Kidney (tissue), 22 donors: ENCODE measurements at places on chromosomes 2 and 18. TPM values are rescaled to one million over a fixed set of nuclear protein-coding genes. Genes with fewer than 3 reads are reported as not detected.

GALNT1 gene
- polyA plus RNA-seq: 11.8 TPM

NCL gene
- polyA plus RNA-seq: 191 TPM

ADCYAP1 gene
- polyA plus RNA-seq: 1.8 TPM

SERPINB12 gene
- polyA plus RNA-seq: not detected

CASP10 gene
- 4.5 TPM for polyA plus RNA-seq

ATP6V1B1 gene
- 400 TPM for polyA plus RNA-seq

TEX44 gene
- polyA plus RNA-seq: not detected

DNA sequence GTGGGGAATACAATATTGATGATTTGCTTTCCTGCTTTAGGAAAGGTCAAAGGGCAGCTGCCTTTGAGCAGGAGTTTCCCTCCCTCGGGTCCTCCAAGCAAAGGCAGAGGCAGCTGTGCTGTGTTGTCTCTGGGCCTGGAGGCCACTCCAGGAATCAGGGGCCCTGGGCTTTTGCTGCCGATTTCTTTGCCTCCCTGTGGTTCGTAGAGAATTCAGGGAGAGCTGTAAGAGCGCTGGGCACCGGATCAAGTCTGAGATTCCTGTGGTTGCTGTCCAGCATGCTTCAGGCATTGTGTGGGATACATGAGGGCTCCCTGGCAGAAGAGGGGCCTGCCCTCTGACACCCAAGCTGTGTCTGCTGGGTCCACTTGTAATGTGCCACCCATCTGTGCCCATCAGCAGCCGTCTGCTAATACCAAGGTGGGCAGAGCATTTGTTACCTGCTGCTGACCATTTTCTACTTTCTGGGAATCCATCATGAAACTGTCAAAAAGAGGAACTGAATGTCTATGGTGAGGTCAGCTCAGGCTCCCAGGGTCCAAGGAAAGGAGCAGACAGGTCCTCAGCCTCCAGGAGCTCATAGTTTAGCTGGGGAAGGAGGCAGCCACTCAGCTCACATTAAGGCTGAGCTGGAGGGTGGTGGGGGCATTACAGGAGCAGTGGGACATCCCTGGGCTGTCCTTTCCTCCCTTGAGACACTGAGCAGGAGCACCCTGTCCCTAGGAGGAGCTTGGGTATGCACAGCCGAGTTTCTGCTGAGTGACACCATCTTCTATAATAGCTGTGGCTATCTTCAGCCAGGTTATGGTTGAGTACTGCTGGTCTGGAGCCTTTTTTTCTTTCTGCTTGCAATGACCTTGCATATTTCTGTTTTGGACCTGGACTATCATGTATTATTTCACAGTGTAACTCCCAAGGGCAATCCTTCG is 68.5 kb downstream of the CTIF start:
- DNase-seq: peak; percentile 57

- no peak for DNase-seq
These were observed 32.5 kb downstream of the METTL4 start for GRCh38 chr18:2538844-2539243.

DNA sequence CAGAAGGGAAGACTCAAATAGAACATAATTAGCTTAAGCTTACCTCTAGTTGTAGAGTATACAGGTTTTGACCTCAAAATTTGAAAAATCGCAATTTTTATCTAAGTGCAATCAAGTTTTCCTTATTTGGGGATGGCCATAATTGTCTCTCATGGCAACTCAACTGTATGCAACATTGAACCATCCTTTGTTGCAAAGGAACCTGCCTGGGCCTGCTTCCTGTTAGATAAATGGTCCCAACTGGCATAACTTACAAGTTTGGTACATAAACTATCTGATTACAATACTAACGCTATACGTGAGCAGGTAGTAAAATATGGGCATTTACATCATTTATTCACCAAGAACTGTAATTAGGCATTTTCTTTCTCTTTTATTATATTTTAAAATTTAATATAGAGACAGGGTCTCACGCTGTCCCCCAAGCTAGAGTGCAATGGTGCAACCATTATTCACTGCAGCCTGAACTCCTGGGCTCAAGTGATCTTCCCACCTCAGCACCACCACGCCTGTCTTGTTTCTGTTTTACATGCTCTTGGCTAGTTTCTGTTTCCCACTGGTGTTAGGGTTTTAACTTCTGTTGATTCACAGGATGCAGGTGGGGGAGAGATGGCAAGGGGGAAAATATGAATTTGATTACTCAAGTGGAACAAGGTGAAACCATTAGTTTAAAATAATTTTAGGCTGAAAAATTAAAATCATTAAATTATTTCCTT is 55.3 kb upstream of the B3GNT2 start:
- no peak for DNase-seq

- peak; percentile 12 for DNase-seq
These were observed 13.9 kb downstream of the VIL1 start for GRCh38 chr2:218432676-218433365.
